Stimulated activated CD4-positive, alpha-beta T cell treated with anti-CD3 and anti-CD28 coated beads, TNF-alpha, amount 100 ng/mL, for 4 hours (primary cell): ENCODE measurements at places on chromosomes 16 and 17.

DNA sequence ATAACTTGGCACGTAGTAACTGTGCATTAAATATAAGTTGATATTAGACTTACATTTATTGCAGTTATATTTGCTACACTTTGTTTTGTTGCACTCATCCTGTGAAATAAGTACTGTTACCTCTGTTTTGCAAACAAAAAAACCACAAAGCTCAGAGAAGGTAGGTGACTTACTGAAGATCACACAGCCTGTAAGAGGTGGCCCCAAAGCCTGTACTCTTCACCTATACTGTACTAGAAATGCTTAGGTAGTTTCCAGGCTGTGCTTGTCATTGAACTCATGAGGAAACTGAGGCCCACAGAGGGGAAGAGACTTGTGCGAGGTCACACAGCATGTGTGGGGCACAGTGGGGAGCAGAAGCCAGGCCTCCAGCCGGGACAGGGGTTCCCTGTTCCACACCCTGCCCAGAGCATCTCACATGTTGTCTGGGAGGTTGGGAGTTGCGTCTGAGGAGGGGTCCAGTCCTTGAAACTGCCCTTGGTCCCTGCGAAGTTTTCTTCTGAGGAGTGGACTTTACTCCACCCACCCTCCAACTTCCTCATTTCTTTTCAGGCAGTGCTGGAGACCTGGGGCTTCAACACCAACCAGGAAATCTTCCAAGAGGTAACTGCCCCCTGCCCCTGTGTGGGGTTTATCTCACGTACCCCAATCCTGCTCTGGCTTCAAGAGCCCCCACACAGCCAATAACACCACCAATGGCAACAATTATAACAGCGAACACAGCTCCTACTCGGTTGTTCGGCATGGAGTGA, 13.0 kb downstream of the CETP start:
- DNase-seq: no peak

GRCh38 chr17:49779739-49780231, 8.7 kb upstream of the KAT7 start:
- DNase-seq: no peak

DNA sequence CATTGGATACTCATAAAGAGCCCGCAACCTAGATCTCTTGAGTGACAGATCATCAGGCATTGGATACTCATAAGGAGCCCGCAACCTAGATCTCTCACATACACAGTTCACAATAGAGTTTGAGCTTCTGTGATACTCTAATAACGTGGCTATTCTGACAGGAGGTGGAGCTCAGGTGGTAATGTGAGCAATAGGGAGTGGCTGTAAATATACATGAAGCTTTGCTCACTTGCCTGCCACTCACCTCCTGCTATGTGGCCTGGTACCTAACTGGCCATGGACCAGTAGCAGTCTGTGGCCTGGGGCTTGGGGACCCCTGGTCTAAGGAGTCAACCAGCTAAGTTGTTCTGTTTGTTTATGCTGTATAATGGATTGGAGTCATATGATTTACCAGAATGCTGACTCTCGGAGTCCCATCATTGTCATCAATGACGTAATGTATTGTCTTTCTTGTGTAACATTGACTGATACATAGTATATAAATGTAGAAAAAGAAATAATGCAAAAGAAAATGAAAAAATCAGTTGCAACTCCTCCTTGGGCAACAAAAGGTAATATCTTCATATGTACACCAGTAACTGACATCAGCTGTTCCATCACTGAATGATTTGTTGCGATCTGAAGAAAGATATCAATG, 17.5 kb downstream of the ABCA9 start:
- no peak for DNase-seq

DNA sequence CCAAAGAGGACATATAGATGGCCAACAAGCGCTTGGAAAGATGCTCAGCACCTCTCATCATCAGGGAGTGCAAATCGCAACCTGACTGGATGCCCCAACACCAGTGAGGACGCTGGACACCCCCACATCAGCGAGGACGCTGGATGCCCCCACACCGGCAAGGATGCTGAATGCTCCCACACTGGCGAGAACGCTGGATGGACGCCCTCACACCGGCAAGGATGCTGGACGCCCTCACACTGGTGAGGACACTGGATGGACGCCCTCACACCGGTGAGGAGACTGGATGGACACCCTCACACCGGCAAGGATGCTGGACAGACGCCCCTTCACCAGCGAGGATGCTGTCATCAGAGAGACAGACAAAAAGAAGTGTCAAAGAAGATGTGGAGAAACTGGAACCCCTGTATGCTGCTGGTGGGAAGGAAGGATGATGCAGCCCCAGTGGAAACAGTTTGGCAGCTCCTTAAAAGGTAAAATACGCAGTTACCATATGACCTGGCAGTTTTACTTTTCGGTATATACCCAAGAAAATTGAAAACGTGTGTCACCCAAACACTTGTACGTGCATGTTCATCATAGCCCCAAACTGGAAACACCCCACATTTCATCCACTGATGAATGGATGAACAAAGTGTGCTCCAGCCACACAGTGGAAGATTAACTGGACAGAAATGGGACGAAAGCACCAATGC, 10.1 kb upstream of the JPH3 start:
- no peak for DNase-seq

DNA sequence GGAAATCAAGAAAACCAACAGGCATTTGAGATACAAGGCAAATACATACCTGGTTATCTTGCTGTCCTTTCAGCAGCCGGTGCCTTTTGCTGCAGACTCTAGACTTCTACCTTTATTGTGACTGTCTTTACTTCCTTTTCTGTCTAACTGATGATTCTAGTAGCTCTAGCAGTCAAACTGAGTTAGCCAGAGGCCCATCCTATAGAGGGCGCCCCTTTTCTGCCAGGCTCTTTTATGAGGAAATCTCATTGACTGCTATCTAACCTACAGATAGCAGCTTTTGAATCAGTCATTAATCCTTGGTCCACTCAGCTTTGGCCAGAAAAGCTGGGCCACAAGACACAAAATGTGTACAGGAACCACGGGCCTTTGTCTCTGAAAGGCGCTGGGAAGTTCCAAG, 87.5 kb upstream of the WSB1 start:
- DNase-seq: no peak

DNA sequence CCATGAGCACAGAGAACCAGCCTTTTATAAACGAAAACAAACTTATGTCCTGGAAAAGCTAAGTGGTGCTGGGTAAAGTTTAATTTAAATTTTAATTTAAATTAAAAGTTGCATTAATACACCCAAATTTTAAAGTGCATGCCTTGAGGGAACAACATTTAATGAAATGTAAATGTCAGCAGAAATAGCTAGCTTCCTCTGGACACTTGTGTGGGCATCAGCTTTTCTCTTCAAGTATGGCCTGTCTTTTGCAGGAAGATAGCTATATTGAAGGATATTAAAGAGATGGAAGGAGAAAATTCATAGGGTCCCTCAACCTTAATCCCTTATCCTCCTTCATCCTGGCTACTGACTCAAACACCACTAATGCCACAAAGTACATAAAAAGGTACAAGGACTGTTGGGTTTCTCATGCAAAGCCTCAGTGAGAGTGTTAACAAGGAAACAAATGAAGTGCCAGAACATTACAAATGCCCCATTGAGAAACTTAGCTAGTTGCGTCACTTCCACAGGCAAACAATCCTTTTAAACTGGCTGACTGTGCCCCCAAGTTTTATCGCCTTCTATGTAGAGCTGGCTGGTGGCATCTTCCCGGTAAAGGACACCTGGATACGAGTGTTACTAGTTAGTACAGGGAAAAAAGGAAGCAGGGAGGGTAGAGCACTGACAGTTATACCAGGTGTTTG, 14.1 kb downstream of the PHF12 start:
- no peak for DNase-seq

DNA sequence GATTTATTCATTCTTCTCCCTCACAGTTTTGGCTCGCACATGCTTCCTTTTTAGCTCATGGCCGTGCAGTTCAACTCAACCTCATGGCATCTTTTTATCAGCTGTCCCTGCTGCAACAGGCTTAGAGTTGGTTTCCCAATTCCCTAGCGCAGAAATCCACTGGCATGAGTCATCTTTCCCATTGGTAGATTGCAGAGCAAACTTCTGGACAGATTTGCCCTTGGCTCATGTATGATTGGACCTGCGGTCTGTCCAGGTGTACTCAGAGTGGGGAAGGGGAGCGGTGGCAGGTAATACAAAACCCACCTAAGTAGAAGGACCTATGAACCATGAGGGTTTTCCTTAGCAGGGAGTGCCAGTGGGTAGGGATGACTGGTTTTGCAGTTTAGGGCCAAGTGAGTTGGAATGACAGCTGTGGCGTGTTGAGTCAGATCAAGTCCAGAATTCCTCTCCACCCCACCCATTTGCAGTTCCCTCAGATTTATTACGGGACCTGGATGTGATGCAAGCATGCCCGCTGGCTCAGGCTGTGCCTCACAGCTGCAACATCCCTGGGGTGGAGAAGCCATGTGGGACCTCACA, 584.7 kb downstream of the WWOX start:
- no peak for DNase-seq

- no peak for DNase-seq
These were observed 5.1 kb downstream of the MVP start for GRCh38 chr16:29825145-29826044.

- DNase-seq: no peak
These were observed 1.7 kb upstream of the SLC13A2 start for GRCh38 chr17:28471531-28472342.

- DNase-seq: no peak
These were observed 15.3 kb downstream of the VPS53 start for GRCh38 chr17:699345-699744.

- no peak for DNase-seq
These were observed 90.9 kb downstream of the GOSR1 start for GRCh38 chr17:30568117-30568430.
